CD4-positive, alpha-beta T cell treated with Interleukin-1 beta for 1 hour (primary cell): ENCODE measurements at places on chromosomes 7 and 10.

- DNase-seq, result no peak
Measured at GRCh38 chr10:133458710-133459453, 5.1 kb downstream of the SCART1 start.

GRCh38 chr7:128391805-128392204 lies 18.0 kb downstream of the IMPDH1 start:
- DNase-seq, result no peak

DNA sequence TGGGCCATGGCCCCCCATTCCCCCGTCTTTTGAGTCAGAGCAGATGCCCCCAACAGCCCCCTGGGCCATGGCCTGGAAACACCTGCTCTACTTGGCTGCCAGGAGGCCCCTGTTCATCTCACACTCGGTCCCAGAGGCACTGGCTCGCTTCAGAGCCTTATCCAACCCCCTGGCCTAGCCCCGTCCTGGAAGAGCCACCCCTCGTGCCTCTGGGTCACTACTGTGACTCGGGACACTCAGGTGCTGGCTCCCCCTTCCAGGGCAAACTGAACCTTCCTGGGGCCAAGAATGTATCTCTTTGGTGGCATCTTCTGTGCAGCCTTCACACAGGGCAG lies 7.0 kb downstream of the POLR2J start:
- no peak for DNase-seq

GRCh38 chr7:124542476-124542875 lies 223.1 kb downstream of the GPR37 start:
- DNase-seq, result no peak

DNA sequence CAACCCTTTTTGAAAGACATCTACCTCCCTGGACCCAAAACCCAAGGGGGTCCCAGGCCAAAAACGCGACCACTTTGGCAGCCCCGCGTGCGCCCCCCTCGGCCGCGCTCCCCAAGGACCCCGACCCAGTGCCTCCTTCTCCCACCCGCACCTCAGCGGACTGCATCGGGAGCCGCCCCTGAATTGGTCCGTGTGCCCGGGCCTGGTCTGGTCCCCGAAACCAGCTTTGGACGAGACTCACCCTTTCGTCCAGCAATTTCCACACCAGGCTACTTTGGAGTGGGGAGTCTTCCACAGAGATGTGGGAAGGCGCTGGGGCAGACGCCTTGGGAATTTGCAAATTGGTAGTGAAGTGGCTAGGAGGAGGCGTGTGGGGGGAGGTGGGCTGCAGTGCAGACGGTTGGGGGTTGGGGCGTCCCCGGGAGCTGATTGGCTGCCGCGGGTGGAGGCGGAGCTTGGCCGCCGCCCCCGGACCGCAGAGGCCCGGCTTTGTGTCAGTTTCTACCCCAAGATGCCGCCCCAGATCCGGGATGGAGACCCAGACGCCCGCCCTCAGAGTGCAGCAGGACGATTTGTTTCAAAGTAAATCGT lies 16.9 kb downstream of the TCAF1 start:
- DNase-seq, result no peak
